NCI-H1092 treated with DMSO at 0.1 percent for 48 hours (cell line): ENCODE measurements at places on chromosomes 12 and 14.

DNA sequence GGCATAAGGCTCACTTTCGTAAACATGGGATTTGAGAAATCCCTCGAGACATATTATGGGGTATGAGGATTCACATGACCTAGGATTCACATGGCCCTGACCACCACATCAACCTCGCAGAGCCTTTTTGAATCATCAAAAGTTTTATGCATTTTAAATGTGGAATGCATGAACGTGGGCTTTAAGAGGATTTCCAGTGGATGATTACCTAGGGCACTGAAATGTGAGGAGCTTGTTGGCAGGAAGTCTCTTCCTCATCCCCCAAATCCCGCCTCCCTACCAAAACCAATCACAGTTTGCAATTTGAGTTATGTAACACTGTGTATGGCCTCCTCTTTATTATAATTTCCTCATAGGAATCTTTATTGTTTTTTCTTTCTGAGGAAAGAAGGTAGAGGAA, 659.6 kb upstream of the TBX3 start:
- DNase-seq, result no peak

GRCh38 chr12:23911574-23911973, 37.9 kb downstream of the SOX5 start:
- no peak for DNase-seq

GRCh38 chr14:27929797-27930347, 836.7 kb upstream of the FOXG1 start:
- DNase-seq, result peak; percentile 16

DNA sequence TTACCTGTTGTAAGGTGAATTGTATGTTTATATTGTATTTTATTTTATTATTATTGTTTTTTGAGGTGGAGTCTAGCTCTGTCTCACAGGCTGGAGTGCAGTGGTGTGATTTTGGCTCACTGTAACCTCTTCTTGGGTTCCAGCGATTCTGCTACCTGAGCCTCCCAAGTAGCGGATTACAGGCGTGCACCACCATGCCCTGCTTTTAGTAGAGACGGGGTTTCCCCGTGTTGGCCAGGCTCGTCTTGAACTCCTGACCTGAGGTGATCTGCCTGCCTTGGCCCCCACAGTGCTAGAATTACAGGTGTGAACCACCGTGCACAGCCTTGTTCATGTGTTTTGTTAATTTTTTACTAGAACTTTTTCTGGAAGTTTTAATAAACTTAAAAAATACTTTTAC, 3.8 kb downstream of the ATF7IP start:
- DNase-seq, result no peak

DNA sequence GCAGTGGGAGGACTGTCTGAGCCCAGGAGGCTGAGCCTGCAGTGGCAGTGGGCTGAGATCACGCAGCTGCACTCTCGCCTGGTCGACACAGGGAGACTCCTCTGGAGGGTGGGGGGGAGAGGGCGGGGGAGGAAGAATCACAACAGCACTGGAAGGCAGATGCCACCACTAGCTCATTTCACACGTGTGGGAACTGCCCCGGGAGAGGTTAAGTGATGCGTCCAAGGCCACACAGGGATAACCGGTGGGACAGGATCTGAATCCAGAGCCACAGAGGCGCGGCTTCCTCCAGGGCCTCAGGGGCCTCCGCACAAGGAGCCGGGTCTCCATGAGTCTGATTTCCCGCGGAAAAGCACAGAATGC, 20.8 kb downstream of the STX2 start:
- DNase-seq, result no peak

DNA sequence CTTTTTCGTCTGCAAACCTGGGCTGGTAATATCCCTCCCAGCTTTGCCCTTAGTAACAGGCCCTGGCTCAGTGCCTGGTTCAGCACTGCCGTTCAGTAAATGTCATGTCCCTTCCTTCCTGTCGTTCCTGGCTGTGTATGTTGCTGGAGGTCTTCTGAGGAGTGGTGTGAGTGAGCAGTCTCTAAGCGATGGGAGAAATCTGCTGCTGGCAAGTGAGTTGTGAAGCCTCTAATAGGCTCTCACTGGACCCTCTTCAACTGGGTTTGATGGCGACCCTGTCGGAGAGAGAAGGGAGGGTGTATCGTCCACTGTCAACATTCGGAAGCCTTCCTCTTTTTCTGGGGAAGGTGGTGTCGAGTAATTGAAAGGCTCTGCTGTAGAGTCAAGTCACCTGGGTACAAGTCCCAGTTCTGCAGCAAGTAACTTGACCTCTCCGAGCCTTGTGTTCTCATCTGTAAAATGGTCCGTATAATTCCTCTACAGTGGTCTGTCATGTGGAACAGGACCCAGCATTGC, 62.8 kb downstream of the HRK start:
- DNase-seq, result no peak

- DNase-seq, result no peak
Observed at GRCh38 chr12:65217086-65217485, 47.7 kb downstream of the LEMD3 start.

DNA sequence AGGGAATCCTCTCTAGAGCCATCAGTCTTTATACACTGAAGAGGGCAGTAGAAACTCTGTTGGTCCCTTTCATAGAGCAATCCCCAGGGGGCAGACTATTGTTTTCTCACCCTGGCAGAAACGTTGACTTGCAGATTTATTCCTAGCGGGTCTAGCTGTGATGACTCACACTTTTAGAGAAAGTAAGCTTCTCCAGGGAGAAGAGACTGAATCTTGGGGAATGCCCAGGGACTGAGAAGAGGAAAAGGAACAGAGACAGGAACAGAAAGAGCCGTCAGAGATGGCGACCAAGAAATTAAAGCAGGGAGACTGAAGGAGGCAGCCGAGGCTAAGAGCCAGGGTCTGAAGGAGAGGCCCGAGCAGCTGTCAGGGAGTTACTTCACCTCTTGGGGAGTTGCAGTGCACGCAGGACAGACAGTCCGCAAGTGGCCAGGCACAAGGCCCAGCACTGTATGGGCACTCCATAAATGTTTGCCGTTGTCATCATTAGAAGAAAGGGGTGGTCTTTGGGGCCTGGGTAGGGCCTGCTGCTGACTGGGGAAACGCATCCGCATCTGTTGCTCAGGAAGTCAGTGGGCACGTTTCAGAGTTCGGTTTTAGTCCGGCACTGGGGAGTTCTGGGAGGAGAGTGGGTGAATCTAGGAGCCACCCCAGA, 13.0 kb downstream of the PLEKHG6 start:
- DNase-seq, result no peak

DNA sequence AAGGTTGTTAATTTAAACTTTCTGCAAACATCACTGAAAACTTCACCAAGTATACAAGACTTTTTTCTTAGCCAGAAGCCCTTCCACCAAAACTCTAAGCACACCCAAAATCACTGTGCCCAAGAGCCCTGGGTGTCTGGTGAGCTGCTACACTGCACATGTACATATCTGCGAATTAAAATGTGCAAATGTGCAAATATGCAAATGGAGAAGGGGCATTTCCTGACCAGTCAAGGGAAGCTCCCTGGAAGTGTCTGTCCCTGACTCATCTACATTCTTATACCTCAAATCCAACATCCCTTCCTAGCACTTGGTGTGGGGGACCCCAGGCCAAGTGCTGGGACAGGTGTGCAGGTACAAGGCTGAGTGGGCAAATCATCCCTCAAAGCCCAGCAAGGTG, 123.7 kb downstream of the PCNX1 start:
- no peak for DNase-seq

DNA sequence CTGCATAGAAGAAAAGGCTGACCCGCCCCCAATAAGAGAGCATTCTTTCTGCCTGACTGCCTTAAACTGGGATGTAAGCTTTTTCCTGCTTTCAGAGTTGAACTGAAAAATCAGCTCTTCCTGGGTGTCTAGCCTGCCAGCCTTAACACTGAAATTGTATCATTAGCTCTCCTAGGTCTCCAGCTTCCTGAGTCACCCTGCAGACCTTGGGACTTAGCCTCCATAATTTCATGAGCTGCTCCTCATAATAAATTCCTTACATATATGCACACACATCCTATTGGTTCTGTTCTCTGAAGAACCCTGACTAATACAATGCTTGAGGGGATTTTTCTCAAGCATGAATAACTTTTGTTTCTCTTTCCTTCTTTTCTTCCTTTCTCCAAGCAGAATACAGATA, 76.4 kb upstream of the FAR2 start:
- DNase-seq, result no peak

- DNase-seq, result no peak
Observed at GRCh38 chr12:66072135-66072534, 58.4 kb downstream of the LLPH start.

GRCh38 chr14:91731986-91732385, at the start of gene CATSPERB:
TSS of gene CATSPERB (minus strand) at chr14:91732086. CDS start at chr14:91729479, 2,607 bp downstream.
- DNase-seq, result no peak

DNA sequence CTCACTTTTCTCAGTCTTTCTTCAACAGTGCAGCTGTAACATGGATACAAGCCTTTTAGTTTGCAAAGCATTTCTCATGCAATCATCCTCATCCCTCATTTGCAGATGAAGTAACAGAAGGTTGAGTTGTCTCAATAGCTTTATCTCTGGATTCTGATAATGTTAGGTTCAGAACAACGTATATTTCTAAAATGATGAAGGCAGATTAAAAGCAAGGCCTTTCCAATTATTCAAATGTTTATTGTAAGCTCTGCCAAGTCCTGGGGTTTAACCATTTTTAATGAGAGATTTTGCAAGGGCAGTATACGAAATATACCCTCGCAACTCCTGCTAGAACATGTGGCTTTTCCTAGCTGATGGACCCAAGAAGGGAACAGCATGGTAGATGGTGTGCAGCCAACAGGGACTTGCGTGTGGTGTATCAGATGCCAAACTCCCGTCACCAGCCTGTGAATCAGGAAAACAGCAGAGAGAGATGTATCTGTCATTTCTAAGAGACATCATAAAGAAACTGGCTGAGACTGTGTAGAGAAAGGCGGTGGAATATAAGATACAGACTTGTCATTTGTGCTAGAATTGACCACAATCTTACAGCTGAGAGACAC, 319.7 kb downstream of the MED13L start:
- no peak for DNase-seq

DNA sequence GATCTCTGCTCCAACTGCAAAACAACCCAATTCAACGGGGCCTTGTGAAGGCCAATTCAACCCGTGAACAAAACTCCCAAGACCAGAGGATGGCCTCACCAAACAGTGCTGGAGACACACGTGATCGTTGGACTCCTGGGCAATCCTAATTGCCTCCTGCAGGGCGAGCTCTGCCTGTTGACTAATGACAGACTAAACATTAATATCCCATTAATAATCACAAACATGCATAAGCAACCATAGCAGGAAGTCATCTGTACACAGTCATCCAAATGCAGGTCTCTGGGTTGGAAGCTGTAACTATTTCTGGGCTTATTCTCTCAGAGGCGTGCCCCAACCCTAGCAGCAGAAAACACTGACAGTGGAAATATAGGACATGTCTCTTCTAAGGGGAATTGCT, 21.0 kb downstream of the ANAPC5 start:
- DNase-seq, result no peak

DNA sequence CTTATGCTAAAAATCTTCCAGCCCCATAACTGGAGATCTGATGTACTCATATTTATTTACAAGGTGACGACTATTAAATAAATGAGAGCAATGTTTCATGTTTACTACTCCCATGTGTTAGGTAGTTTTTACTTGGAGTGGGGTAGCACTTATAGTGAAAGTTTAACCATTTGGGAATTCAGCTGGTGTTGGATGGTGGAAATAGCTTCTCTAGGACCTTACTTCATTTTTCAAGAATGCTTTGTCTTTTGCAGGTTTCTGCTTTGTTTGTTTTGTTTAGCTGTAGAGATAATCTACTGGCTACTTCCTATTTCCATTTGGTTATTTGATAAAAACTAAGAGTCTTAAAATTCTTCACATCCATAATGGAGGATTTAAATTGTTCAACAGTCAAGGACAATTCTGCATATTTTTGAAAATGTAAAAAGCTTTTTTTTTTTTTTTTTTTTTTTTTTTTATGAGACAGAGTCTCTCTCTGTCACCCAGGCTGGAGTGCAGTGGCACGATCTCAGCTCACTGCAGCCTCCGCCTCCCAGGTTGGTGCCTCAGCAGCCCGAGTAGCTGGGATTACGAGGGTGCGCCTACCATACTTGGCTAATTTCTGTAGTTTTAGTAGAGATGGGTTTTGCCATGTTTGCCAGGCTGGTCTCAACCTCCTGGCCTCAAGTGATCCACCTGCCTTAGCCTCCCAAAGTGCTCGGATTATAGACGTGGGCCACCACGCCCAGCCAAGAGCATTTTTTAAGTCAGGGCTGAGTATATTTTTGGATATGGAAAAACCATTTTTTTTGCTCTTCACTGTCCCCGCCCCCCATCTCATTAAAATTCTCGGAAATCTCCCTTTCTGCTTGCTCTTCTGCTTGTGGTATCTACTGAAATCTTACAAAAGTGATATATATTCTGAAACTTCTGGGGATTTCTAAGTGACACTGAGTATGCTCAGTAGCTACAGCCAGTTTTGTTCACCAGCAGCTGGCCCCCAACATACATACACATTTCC, 1.4 kb upstream of the ABCD2 start:
- DNase-seq, result no peak

GRCh38 chr14:61537563-61538463, 157.5 kb upstream of the HIF1A start:
- DNase-seq, result peak; percentile 21

- no peak for DNase-seq
Observed at GRCh38 chr14:49401373-49401772, 184.8 kb downstream of the RPS29 start.

- no peak for DNase-seq
Observed at GRCh38 chr12:97538705-97539104, 76.1 kb downstream of the RMST start.

- peak; percentile 6 for DNase-seq
Observed at GRCh38 chr12:21551841-21552465, 25.9 kb downstream of the SPX start.

DNA sequence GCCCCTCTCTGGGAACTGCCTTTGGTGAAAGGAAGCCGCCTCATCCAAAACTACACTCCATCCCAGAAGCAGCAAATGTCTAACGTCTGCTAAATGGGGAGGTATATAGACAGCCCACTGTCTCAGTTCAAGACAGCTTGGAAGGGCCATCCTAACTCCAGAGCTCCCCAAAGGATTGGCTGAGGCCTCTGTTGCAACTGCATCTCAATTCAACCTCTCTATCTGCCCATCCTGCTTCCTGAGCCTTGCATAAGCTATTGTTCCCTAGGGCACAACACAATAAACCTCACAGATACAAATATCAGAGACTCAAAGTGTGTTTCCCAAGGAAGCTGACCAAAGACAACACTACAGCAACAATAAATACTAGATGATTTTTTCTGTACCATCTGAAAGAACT, 495.2 kb upstream of the SOX5 start:
- DNase-seq, result no peak

- DNase-seq, result peak; percentile 49
Observed at GRCh38 chr12:77592836-77593235, 237.9 kb upstream of the NAV3 start.

- DNase-seq, result no peak
Observed at GRCh38 chr12:57438400-57438799, 3.8 kb downstream of the INHBC start.

GRCh38 chr12:131911028-131911650, 16.7 kb downstream of the ULK1 start:
- DNase-seq, result no peak

GRCh38 chr14:94961386-94962165, 191.7 kb upstream of the GSC start:
- no peak for DNase-seq
